ENCODE measurements at places on chromosomes 3 and 15. TPM values are rescaled to one million over a fixed set of nuclear protein-coding genes. Genes with fewer than 3 reads are reported as not detected.

EPHA6 gene
- 0.11 TPM for polyA plus RNA-seq

PLA1A gene
- polyA plus RNA-seq: 0.22 TPM

GRCh38 chr15:71448688-71449114 lies 333.4 kb downstream of the THSD4 start:
- DNase-seq: peak; percentile 40

SERINC4 gene
- polyA plus RNA-seq: 0.42 TPM

DLL4 gene
- polyA plus RNA-seq: 14.1 TPM

GRCh38 chr3:9298236-9298635 lies 48.8 kb upstream of the SRGAP3 start:
- DNase-seq: no peak

MTHFS gene
- 20.8 TPM for polyA plus RNA-seq

DNA sequence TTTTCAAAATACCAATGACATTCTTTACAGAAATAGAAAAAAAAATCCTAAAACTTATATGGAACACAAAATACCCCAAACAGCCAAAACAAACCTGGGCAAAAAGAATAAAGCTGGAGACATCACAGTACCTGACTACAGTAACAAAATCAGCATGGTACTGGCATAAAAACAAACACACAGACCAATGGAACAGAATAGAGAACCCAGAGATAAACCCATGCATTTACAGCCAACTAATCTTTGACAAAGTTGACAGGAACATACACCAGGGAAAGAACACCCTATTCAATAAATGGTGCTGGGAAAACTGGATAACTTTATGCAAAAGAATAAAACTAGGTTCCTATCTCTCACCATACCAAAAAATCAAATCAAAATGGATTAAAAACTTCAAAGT lies 36.4 kb downstream of the SCAPER start:
- no peak for DNase-seq

PPP4R2 gene
- polyA plus RNA-seq: 59.0 TPM

LMAN1L gene
- not detected for polyA plus RNA-seq

- no peak for DNase-seq
Measured at GRCh38 chr15:29131840-29132420, 137.7 kb downstream of the NSMCE3 start.

GRCh38 chr15:101250873-101251829 lies 697 bp downstream of the CHSY1 start:
- no peak for DNase-seq

DNA sequence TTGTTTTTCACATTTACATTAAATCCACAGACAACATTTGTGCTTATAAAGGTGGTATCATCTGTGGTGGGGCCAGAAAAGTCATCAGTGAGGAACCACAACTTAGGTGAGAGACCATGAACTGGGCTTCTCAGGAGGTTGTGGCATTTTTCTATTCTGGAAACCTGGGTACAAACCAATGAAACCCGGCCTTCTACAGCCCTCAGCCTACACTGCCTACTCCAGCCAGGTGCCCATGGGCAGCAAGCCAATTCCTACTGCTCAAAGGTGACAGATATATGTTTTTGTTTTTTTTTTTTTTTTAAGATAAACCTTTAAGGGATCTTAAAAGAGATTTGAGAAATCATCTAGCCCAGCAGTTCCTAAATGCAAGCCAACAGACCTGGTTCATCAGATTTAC lies 20.3 kb downstream of the SPG21 start:
- no peak for DNase-seq

LRRC31 gene
- not detected for polyA plus RNA-seq

ALCAM gene
- 9.0 TPM for polyA plus RNA-seq

GRCh38 chr15:28068930-28069329 lies 30.2 kb downstream of the OCA2 start:
- no peak for DNase-seq

IQCH gene
- polyA plus RNA-seq: 0.94 TPM

GRCh38 chr3:194367992-194368841 lies 1.3 kb downstream of the LRRC15 start:
- no peak for DNase-seq

GP9 gene
- 0.42 TPM for polyA plus RNA-seq

- DNase-seq: no peak
Measured at GRCh38 chr3:24981924-24982323, 446.1 kb upstream of the RARB start.

- DNase-seq: no peak
Measured at GRCh38 chr3:158768361-158768787, 33.5 kb upstream of the MFSD1 start.

DNA sequence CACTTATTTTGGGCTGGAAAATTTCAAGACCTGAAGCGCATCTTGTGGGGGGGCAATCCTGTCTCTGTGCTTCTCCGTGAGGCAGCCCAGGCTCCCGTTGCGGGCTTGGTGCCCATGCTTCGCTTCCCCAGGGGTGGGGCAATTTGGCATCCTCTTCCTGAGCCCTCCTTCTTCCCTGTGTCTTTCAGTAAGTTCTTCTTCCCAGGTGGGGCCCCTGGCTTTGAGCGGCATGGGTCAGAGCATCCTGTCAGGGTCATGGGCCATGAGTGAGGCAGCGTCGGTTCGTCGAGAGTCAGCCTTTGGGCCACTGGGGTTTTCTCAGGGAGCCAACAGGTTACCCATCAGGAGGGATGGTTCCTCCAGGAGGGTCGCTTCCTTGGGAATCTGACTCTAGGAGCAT lies 200.7 kb downstream of the UBE3A start:
- DNase-seq: no peak

ZNF619 gene
- 2.8 TPM for polyA plus RNA-seq

DNA sequence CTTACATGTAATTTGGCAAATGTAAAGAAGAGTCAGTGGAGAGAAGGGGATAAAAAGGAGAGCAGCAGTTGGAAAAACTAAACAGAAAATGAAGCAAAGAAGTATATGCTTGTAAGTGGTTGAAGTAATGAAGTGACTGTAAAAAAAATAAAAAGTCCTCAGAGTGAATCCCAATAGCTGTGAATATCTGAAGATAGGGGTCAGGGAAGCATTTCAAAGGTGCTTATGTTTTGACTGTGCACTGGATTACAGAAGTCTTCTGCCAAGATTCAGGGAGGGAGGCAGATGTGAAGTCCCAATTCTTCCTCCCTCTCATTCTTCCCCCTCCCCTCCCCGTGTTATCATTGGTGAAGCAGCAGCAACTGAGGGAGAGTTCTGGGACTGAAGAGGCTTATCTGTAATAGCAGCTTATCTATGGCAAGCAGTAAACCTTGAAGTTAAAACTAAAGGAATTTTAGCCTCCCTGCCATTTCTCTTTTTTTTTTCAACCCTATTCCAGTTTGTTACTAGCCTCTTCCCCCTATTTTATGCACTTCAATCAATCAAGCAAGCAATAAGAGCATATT lies 597.9 kb downstream of the IGSF11 start:
- DNase-seq: no peak

ATP13A5 gene
- polyA plus RNA-seq: 0.63 TPM

GRCh38 chr15:28120359-28120640 lies 21.2 kb upstream of the OCA2 start:
- no peak for DNase-seq

SAXO2 gene
- polyA plus RNA-seq: 2.2 TPM

- DNase-seq: no peak
Measured at GRCh38 chr3:143240886-143241285, 121.3 kb downstream of the CHST2 start.

DNA sequence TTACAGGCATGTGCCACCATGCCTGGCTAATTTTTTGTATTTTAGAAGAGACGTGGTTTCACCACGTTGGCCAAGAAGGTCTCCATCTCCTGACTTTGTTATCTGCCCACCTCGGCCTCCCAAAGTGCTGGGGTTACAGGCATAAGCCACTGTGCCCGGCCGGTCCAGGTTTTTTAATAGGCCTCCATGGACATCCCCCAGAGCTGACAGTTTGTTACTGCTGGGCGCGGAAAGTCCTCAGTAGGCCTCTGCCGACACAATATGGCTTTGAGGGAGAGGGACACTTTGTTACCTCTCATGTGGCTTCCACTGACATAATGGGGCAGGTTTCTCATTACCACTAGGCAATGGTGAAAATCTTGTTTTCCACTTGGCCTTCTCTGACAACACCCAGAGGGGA lies 152.0 kb downstream of the WNT7A start:
- no peak for DNase-seq

GRCh38 chr3:54670201-54671000 lies 257.5 kb downstream of the LRTM1 start:
- DNase-seq: no peak

DNA sequence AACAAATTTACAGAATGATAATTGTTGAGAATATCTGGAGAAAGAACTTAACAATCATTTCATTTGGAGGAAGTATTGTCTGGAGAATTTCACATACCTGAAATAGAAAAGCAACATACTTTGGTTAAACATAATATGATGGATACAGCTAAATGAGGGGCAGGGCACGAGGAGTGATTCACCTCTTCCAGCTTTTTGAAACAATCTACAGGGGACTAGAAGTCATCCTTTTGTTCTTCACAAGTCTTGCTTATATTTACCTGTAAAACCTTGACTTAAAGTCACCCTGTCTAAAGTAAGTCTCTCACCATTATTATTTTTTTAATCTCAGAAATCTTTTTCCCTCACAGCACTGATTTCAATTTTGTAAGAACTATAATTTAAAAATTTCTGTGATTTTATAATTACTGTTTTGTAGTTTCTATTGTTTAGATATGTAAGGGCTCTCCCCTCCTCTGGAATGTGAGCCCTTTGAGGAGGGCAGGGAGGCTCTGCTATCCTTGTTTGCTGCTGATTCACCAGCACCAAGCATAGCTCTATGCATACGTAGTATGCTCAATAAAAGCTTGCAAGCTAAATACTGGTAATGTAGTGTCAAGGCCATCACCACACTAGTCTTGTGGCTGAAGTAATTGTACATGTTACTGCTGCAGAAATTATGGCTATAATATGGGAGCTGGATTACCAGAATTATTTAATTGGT lies 193.9 kb upstream of the THRB start:
- no peak for DNase-seq

DNA sequence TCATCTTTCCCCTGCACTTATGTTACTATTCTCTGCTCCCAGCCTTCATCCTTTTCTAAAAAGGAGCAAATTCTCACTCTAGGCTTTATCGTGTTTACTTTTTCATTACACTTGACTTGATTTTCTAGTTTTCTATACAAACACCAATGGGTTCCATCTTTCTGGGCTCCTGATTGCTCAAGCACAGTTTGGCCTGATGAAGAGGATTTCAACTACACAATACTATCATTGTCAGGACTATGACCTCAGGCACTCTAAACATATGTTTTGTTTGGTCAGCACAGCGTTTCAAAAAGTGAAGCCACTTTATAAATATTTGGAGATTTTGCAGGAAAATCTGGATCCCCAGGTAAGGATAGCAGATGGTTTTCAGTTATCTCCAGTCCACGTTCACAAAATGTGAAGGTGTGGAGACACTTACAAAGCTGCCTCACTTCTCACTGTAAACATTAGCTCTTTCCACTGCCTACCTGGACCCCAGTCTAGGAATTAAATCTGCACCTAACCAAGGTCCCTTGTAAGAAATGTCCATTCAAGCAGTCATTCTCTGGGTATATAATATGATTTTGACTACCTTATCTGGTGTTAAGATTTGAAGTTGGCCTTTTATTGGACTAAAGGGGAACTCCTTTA lies 86.2 kb downstream of the TGFBR2 start:
- no peak for DNase-seq

KBTBD8 gene
- 4.3 TPM for polyA plus RNA-seq

FAM81A gene
- polyA plus RNA-seq: 1.4 TPM

OR5K4 gene
- not detected for polyA plus RNA-seq
